Caki2 (cell line): ENCODE measurements at places on chromosomes 4 and X. TPM values are rescaled to one million over a fixed set of nuclear protein-coding genes. Genes with fewer than 3 reads are reported as not detected.

GRCh38 chr4:142365391-142365790, 480.7 kb downstream of the INPP4B start:
- peak; percentile 57 for DNase-seq

DNA sequence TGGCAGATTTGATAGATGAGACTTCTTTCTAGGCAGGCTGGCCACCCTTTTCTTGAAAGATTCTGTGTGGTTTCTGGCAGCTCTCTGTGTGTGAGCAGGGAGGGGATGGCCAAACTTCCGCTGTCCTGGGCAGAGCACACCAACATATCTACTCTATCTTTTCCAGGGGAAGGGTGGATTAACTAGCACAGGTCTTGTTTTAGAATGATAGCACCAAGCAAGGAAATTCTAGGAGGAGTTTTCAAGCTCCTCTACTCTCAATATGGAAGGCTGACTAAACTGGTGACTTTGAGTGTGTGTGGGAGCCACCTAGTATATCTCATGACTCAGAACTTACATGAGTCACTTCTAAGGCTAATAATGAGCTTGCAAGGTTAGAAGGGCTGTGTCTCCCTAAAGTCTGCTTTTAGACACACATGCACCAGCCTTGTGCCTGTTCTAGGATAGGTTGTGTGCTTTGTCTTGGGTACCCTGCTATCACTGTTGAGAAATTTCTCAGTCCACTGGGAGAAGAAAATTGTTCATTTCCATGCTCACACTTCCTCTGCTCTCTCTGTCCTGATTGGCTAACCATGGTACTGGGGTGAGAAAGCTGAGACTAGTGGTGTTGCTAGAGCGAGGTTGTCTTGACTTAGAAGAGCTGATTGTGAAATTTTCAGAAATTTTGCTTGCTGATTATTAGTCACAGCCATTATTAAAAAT, 72.9 kb downstream of the YIPF6 start:
- DNase-seq = peak; percentile 65

The XKRX gene
- 0.06 and 0.30 TPM in 2 replicates for total RNA-seq

- no peak for DNase-seq
These were observed 54.0 kb downstream of the KLHL8 start for GRCh38 chr4:87166296-87166854.

The UGT2B15 gene
- not detected in 2 replicates for total RNA-seq

- no peak for DNase-seq
These were observed 211.4 kb downstream of the MID1IP1 start for GRCh38 chrX:39012621-39013111.

DNA sequence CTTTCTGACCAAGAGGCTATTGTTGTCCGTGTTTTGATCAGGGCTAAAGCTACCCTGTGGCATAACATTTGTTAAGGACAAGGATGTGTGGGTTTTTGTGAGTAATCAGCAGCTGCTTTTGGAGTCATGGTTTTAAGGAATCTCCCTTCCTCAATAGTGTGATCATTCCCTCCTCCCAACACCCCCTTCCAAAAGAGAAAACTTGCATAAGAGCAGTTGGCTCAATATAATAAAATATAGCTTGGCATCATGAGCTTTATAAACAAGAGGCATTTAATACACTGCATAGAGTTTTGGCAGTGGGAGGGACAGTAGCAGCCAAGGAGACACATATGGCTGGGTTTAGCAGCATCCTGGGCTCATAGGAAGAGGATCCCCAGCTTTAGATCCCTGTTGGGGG, 84.7 kb downstream of the NHS start:
- no peak for DNase-seq

The TCP11X2 gene
- total RNA-seq = not detected in 2 replicates

- no peak for DNase-seq
These were observed 145.5 kb upstream of the MAMLD1 start for GRCh38 chrX:150217609-150218008.

DNA sequence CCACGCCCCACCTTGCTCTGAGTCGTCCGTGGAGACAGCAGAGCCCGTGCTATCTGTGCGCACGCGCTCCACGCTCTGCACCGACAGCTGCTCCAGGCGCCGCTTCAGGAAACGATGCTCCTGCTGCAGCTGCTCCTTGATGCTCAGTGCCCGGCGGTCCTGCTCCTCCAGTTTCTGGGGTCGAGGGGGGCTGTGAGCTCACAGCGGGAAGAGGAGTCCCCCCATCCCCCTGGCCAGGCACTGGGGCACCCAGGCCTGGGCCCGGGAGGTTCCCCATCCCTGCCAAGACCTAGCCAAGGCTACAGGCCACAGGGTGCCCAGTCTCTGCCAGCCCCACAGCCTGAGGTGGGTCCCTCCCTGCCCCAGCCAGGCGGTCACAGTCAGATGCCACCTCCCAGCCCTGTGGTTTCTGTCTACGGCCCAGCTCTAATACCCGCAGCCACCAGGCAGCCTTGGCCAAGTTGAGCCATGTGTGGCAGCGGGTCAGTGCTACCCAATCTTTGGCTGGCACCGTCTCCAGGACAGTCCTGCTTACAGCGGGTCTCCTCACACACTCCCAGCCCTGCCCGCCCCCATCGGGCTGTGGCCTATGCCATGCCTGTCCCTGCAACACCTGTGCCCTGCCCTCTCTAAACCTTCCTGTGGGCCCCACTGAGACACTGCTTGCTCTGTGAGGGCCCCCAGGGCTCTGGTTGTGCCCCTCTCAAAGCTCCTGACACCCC, 9.3 kb upstream of the HAUS3 start:
- DNase-seq = no peak

- no peak for DNase-seq
These were observed 1698.3 kb downstream of the STIM2 start for GRCh38 chr4:28558895-28559294.

The FGF5 gene
- not detected in 2 replicates for total RNA-seq

GRCh38 chr4:2598511-2599303, 62.3 kb downstream of the FAM193A start:
- no peak for DNase-seq

The RHOXF2 gene
- total RNA-seq = not detected in 2 replicates

DNA sequence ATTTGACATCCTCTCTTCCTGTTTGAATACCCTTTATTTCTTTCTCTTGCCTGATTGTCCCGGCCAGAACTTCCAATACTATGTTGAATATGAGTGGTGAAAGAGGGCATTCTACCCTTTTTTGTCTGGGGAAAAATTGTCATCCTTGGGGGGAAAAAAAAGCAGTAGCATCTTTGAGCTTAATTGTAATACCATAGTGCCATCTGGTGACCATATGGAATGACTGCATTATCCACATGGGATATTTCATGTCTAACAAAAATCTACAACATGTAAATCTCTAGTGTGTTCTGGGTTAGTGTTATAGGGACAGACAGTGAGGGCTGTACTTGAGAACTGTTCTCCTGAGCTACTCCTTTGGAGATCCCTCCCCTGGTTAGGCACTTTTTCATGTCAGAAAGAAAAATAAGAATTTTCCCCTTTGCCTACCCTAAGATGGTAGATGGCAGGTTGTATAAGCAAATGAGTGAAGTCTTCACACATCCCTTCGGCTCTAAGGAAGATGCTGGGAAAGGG, 26.0 kb downstream of the CAPN6 start:
- DNase-seq = no peak

GRCh38 chr4:176441594-176441993, 121.8 kb downstream of the SPCS3 start:
- no peak for DNase-seq

The GABRG1 gene
- not detected in 2 replicates for total RNA-seq

GRCh38 chrX:70621743-70622142, 177.1 kb downstream of the DLG3 start:
- no peak for DNase-seq

The CENPVL1 gene
- not detected in 2 replicates for total RNA-seq

The RHOXF2B gene
- total RNA-seq = not detected in 2 replicates

The HMX1 gene
- total RNA-seq = not detected in 2 replicates

GRCh38 chr4:68732653-68733466, 62.4 kb upstream of the UGT2B15 start:
- peak; percentile 93 for DNase-seq

DNA sequence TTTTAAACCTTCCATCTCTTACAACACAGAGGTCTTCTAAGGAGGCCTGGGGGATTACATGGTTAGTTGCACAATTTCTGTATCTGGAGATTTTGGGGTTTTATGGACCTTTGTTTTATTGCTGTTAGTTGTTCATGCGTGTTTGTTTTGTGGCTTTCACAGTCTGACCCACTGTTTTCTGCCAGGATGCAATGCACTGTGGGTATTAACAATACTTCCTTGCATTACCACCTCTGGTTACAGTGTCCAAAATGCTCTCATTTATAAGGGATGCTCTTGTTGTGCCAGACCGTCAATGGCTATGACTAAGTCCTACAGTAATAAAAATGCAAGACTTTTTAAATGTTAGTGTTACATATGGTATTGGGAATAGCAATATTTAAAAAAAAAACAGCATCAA, 730.2 kb downstream of the KCTD8 start:
- DNase-seq = no peak

GRCh38 chr4:140150886-140151698, 2.9 kb downstream of the MAML3 start:
- peak; percentile 97 for DNase-seq

The SORCS2 gene
- total RNA-seq = 1.4 and 16.4 TPM in 2 replicates
